Left kidney (tissue), 8 donors: ENCODE measurements at places on chromosomes 12 and 14. TPM values are rescaled to one million over a fixed set of nuclear protein-coding genes. Genes with fewer than 3 reads are reported as not detected.

HVCN1 gene
- polyA plus RNA-seq, result 10.7 TPM

ACTR6 gene
- polyA plus RNA-seq, result 39.2 TPM

PLEK2 gene
- polyA plus RNA-seq, result 1.2 TPM

USP44 gene
- polyA plus RNA-seq, result 2.4 TPM

CCDC197 gene
- not detected for polyA plus RNA-seq

OR4E2 gene
- 0.05 TPM for polyA plus RNA-seq

DNA sequence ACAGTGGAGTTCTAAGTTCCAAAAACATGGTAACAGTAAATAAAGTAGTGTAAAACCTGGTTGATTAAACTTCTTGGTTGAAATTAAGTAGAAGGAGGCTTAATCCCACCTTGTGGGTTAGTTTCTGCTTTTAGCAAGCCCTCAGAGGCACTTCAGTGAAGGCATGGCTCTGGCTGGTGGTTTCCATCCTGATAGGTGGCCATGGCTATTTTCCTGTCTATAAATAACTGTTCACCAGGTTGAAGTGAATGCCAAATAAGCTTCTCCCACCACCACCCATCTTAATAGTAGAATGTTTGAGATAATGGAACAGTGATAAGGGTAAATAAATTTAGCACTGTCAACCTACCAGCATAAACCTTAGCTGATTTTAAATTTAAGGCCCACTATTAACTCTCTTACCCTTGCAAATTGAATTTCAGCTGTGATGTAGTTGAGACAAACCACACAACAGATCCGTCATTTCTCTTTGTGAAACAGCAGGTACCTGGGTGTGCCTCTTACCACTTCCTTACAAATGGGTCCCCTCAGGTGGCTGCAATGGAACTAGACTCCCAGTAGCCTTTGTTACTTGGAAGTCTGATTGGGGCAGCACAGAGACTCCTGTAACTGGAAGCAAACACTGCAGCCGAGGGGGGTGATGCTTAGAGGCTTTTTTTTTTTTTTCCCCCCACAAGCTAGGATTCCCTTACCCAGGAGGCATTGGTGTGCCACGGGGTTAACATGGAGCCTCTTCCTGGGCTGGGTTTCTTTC, 41.4 kb downstream of the DAAM1 start:
- no peak for DNase-seq

CELA1 gene
- polyA plus RNA-seq, result not detected

DNA sequence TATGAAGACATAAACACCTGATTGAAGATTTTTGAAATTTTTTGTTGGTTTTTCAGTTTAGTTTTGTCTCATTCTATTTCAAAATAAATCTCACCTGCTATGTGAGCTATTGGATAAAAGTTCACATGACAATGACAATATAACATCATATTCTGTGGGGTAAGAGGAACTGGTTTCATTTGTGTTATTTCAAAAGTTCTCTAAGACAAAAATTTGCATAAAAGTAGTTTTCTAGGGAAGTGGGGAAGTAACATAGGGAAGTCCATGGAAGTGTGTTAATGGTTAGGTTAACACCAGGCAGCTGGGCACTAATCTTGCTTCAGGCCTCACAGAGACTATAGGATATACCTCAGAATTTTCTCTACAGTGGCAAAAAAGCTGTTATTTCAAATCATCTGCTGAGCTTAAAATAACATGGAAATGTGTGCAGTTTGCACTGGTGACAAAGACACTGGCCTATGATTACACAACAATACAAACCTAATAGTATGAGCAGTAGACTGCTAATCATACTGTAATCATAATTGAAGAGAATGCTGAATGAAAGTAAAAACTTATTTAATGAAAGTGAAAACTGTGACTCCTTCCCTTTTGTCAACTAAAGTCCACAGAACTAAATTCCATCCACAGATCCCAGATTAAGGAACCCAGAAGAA, 710.6 kb upstream of the TMEM132C start:
- no peak for DNase-seq

DNA sequence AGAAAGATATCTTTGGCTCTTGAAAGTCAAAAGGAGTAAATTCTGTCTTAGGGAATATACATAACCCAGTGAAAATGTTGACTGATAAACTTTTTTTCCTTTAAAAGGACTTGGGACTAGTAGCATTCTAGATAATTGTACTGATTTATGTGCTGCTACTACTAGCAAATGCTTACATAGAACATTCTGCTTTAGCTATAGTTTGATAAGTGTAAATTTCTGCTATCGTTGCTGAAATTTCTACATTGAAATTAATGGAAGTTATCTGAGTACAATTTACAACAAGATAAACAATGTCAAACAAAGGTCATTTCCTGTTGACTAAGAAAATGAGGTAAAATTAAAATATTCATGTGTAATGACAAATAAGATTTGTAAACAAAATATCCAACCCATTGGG, 48.3 kb upstream of the CNTN1 start:
- DNase-seq, result no peak

GRCh38 chr14:42429401-42429800, 822.7 kb downstream of the LRFN5 start:
- no peak for DNase-seq

- no peak for DNase-seq
Measured at GRCh38 chr12:71846322-71846940, 6.9 kb downstream of the TBC1D15 start.

DNA sequence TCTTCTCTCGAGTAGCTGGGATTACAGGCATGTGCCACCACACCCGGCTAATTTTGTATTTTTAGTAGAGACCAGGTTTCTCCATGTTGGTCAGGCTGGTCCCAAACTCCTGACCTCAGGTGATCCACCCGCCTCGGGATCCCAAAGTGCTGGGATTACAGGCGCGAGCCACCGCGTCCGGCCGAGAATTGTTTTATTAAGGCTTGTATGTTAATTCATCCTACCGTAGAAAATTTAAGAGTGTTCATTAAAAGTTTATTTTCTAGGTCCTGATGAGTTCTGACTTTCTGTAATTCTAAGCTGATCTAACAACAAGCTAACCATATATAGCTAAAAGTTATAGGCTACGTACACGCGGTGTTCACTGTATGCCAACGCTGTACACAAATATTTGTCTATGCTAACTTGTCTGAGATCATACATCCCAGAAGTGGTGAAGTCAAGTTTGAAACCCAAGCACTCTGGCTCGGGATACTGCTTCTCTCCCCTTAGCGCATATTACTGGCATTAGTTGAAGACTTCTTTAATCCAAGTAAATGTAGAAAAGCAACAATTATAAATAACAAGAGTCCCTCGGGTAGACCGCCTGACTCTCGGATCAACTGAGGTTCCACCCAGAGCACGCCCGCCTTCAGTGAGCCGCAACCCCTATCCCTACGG, 570 bp upstream of the MRPS35 start:
- no peak for DNase-seq

- DNase-seq, result no peak
Measured at GRCh38 chr14:106813477-106813823, 1287.1 kb downstream of the TMEM121 start.

DNA sequence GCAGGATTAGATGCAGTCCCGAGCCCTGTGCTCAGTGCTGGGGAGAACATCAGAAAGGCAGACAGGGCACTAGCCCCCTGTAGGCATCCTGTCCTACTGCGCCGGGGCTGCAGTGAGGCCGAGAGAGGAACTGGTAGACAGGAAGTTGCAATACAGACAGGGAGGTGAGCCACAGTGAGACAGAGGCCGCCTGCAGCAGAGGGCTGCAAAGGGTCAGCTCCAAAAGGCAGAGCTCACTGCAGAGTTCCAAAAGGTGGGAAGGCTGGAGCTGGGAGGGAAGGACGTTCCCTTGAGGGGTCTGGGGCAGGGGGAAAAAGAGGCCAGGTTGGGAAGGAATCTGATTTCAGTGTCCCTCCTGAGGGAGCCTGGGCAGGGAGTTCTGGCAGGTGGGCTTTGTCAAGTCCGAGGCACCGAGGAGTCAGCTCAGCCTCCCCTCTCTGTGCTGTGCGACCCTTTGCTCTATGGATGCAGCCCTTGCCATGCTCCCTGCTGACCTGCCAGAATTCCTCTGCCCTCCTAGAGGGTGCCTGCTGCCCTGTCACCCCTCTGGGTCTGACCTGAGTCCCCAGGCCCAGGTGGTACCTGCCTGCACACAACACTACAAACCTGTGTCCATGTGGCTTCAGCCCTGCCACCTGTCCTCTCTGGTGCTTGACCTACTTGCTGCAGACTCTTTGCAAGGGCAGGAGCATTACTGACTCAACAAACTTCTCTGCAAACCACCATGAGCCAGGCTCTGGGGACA, 63.5 kb downstream of the PRMT8 start:
- no peak for DNase-seq

GRCh38 chr12:116090516-116090915, 187.0 kb downstream of the MED13L start:
- no peak for DNase-seq

DNA sequence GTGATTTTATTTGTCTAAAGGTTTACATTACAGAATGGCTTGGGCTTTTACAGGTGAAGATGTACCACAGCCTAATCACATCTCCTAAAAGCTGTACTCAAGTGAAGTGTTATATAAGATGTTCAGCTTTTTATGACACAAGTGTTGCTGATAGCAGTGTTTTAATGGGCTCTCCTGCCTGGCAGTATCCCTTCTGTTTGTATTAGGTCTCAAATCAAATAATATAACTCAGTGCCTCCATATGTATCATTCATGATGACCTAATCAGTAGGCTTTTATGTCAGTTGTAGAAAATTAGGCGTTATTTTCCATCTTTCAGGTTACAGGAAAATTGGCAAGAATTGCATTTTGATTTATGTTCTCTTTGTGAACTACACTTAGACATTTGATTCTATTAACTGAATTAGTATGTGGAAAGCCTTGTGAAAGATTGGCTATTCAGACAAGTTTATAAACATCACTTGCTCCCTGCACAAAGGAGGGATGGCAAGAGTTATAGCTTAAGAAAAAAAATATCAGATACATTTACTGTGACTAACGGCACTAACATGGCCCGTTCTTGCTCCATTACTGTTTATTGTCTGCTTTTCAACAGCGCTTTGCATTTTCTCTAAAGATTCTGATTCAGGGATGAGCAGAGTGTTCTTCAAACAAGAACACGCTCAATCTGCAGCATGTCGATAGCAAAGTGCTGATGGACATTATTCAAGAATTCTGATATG, 143.7 kb upstream of the DIO2 start:
- DNase-seq, result no peak

ZFC3H1 gene
- 93.2 TPM for polyA plus RNA-seq

- no peak for DNase-seq
Measured at GRCh38 chr12:9124383-9125031, 8.8 kb upstream of the A2M start.

HOMEZ gene
- polyA plus RNA-seq, result 28.0 TPM

TTC9 gene
- polyA plus RNA-seq, result 2.8 TPM

- DNase-seq, result no peak
Measured at GRCh38 chr14:52003324-52003723, 14.0 kb downstream of the RTRAF start.

- DNase-seq, result no peak
Measured at GRCh38 chr12:111942557-111942956, 70.4 kb downstream of the TMEM116 start.

DNA sequence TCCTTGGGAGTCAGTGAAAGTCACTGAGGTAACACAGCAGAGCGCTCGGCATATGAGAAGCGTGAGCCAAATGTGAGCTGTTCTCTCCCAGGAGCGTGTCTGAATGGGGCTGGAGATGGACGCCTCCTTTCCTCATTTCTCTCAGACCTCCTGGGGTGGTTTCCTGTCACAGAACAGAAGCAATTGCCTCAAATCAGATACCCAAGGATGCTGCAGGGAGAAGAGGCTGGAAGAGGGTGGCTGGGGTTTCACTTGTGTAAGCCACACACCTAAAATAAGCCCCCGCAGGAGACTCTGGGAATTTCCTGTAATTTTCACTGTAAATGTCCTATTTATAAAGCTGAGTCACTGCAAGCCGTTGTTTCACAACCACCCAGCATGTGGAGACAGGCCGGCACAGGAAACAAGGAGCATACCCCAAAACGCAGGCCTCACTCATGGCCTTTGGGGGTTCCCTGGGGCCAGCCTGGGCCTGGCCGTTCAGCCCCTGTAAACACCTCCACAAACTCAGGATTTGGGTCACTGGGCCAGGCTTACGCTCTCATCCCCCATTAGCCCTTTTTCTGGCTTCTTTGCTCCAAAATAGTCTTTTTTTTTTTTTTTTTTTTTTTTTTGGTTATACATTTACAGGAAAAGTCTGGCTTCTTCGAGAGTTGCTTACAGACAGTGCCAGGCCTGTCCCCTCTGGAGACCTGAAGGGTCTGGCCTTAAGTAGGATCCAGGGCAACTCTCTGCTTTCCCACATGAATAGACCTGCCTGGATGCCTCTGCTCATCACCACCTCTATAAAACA, 55.3 kb downstream of the VCPKMT start:
- peak; percentile 25 for DNase-seq

DNA sequence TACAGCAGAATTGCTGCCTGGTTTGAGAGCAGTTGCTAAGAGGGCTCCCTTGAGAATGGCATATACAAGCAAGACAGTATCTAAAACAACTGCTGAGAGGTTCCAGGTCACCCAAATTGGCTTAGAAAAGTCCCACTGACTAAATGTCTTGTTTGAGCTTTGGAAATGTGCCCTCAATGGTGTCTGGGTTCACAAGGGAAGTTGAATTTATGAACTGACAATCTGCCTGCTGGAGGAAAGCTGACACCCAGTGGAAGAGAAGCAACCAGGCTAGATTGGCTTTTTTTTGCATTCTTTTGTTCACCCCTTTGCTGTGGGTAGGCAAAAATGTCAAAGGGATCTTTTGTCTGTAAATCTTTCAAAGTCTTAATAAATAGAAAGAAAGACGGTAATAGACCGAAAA, 44.6 kb upstream of the NPFF start:
- DNase-seq, result no peak

DNA sequence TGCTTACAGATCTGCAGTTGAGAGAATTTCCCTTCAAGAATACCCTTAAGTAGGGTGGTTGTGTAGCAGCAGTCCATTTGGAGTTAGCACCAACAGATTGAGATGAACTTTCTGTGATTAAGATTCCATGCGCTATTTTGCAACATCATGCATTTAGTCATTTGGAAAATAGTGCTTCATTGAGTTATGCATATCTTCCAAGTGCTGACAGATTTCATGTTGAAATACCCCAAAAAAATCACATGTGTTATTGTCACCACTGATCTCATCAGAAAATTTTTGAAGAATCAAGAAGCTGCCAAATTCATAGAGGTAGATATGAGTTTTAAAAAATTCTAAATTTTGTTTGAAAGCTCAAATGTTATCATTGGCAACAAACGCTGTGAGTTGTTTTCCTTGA, 35.5 kb upstream of the OSBPL8 start:
- no peak for DNase-seq

PPP1R36 gene
- polyA plus RNA-seq, result 1.5 TPM

CCDC177 gene
- polyA plus RNA-seq, result 0.05 TPM

GRCh38 chr12:18242380-18243089, 18.8 kb upstream of the PIK3C2G start:
- DNase-seq, result no peak

- DNase-seq, result no peak
Measured at GRCh38 chr14:90263748-90264449, 7.5 kb downstream of the PSMC1 start.
